Stimulated activated CD4-positive, alpha-beta T cell treated with anti-CD3 and anti-CD28 coated beads, Interleukin-15, amount 100 ng/mL, for 1 hour (primary cell): ENCODE measurements at places on chromosomes 1 and 21.

DNA sequence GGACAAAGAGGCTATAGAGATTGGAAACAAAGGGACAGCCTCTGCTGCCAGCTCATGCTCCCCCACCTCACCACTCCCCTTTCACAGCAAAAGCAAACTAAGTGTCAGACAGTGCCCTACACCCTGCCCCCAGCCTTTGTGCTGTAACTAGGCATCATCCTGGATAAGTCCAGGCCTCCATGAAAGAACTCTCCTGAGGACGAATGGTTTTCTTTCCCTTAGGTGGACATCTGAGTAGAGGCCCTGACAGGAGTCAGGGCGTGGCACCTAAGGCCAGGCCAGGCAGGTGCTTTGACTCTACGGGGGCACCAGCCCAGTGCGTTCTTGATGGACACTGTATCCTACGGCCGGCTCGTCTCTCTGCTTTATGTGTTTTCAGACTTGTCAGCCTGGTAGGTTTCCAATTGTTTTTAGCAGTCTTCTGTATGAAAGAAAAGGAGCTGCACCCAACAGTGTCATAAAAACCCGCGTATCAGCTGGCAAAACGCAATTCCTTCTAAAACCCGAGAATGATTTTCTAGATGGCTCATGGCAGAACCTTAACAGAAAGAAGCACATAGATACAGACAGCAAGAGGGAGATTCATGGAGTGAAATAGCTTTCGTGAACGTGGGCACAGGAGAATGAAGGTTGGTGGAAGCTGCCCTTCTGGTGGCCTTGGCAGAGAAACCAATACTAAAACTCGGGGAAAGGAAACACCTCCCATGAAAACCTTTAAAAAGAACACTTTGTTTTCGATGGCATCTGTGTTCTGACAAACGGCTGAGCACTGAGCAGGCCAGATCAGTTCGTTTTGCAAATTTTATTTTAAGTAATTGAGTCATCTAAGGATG is 51.7 kb upstream of the AJAP1 start:
- no peak for DNase-seq

- peak; percentile 9 for DNase-seq
These were observed 808 bp downstream of the MAP3K21 start for GRCh38 chr1:233328142-233328921.

GRCh38 chr1:228899421-228899956 is 164.2 kb downstream of the RHOU start:
- DNase-seq: no peak

DNA sequence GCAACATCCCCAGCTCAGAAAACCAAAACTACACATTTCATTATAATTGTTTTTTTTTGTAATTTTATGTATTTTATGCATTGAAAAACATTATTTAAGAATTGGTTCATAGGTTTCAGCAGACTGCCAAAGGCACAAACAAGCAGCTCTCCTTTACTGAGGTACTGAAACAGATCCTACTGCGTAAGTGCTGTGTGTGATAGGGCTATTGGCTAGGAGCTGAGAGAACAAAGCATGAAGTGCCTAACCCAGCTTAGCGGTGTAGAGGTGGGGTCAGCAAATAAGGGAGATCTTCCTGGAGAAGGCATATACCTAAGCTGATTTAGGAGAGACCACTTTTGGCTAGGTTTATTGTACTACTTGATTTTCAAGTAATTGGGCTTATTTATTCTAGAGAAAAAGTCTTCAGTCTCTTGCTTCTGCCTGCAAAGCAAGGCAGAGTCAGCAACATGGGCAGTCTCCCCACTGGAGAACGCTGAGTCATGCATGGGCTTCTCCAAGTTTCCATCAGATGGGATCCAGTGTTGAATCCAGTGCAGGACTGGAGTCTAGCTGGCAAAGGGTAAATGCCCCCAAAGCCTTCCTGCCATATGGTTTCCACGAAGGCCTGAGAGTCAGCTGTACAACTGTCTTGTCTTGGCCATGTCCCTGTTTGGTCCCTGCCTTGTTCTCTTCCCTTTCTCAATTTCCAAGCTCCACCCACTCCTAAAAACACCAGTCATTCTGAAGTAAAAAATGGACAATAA is 18.0 kb upstream of the YTHDF2 start:
- DNase-seq: no peak

DNA sequence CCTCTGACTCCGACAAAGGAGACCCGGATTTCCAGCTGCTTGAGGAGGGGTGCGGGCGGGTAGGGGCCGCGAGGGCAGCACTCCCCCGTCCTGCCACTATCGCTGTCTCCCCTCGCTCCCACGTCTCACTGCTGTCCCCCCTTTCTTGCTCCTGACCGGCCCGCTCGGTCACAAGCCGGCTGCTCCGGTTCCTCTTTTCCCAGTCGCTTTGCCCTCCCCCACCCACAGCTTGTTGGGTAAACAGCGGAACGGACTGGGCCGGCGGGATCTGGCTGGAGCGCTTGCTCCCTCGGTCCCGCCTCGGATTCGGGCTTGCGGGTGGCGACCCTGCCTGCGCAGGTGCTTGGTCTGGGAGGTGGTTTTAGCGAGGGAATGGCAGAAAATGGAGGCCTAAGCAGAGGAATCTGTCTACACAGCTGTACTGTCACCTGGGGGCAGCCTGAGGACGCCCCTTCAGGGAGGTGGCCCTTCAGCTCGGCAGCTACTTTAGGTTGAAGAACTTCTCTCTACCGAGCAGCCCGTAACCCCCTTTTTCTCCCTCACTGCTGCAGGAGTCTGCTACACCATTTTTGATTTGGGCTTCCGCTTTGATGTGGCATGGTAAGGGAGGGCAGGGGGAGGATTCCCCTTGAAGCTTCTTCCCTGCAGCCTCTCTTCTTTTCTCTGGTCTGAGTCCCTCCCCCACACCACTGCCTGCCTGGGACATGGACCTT is 645 bp downstream of the ATP6V0B start:
- no peak for DNase-seq

DNA sequence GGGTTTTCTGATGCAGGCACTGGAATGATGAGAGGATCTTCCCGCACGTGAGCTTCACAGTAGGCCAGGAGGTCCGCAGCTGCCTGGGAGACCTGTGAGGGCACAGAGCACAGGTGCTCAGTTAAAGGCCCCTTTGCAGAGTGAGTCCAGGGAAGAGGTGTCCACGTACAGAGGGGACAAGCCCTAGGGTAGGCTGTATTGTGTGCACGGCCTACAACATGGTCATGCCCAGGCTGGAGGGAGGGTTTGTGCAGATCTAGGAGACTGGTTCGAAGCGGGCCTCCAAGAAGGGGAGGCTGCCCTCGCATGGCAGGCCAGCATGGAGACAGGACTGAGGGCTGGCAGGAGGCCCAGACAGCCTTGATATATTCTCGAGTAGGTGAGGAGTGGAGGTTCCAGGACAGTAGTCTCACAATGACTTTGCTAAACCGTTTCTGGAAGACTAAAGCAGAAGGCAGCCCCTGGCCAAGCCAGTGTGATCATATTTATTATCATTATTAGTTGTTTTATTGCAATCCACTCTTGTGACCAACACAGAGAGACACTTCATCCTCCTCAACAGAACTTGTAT is 48.0 kb upstream of the B3GALNT2 start:
- DNase-seq: no peak

DNA sequence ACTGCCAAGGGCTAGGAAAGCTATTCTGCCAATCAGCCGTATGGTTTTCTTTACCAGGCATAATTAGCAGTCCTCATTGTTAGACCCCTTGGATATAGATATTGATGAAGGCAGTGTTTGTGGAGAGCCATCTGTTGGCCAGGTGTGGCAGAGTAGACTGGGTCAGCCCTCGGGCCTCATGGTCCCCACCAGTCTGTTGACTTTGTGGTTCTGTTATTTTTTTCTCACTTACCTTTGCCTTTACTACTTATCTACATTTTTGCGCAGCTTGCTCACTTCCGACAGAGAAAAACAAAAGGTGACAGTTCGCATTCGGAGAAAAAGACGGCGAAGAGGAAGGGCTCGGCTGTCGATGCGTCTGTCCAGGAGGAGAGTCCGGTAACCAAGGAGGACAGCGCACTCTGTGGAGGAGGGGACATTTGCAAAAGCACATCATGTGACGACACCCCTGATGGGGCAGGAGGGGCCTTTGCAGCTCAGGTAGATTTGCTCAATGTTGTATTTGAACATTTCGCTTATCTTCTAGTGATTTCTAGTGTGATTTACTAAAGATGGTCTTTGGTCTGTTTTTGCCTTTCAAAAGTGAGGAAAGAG is 2.3 kb downstream of the PCNT start:
- DNase-seq: no peak

DNA sequence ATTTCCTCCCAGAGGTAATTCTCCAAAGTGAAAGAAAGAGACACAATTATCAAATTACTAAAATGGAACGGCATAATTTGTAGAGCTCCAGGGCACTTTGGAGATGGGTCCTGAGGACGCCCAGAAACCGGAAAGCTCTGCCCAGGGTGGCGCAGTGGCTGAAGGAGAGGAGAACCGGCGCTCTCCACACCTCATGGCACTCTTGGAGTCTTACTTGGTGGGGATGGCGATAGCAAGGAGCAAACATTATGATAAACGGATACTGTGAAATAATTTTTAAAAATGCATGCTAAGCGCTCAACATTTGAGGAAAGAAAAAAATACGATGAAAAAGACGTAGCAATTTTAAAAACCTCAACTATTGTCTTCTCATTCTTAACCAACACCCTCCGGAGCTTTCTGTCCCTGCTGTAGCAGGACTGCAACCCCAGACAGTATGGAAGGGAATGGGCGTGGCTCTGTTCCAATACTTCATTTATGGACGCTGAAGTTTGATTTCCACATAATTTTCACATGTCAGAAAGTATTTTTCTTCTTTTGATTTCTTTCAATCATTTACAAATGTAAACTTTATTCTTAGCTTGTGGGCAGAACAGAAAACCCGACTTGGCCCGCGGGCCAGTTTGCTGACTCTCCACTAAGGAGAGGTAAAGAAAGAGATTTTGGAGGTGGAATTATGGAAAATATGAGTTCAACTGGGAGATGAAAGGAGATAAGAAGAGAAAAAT is 1.1 kb downstream of the S100A11 start:
- DNase-seq: no peak

- DNase-seq: no peak
These were observed 652.9 kb downstream of the ADGRL2 start for GRCh38 chr1:82453511-82454185.

- no peak for DNase-seq
These were observed 786 bp downstream of the RPL5 start for GRCh38 chr1:92832537-92833114.

- no peak for DNase-seq
These were observed 190.1 kb downstream of the HIVEP3 start for GRCh38 chr1:41728403-41729202.

- DNase-seq: no peak
These were observed 64.1 kb downstream of the TMCO4 start for GRCh38 chr1:19735440-19736127.

GRCh38 chr1:203036135-203036534 is 9.8 kb downstream of the PPFIA4 start:
- DNase-seq: no peak

DNA sequence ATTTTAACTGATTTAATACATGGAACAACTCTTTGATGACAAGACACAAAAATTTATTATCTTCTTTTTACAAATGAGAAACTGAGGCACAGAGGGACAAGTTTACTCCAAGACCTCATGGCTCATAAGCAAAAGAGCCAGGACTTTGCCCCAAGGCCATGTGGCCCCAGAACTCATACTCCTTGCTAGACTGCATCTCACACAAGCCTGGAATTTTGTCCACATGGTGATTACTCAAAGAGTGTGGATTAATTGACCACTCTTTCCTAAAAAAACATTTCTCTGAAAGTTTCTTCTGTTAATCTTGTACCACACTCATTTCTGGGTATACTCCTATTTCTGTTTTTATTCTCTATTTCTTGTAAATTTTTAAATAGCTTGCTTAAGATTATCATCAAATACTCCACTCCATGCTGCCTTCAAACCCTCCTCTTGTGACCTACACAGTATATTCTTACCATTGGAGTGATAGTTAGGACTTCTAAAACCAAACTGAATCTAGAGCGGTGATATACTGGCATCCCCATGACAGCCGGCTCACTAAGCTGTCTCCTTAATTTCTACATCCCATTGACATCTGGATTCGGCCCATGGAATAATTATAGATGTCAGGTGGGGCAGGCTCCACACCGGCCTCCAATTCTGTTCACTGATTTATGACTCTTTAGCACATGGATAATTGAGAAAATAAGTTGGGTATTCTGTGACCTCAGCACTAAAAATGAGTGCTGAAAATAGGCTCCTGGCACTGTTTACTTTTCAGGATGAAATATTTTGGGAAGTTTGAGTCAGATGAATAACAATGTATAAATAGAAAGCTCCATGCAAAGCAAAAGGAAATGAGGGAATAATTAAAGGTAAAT is 16.1 kb downstream of the RGS4 start:
- DNase-seq: no peak

- DNase-seq: no peak
These were observed 1.1 kb downstream of the RNF187 start for GRCh38 chr1:228488125-228488817.

- no peak for DNase-seq
These were observed 813 bp upstream of the SFT2D2 start for GRCh38 chr1:168224991-168225390.

DNA sequence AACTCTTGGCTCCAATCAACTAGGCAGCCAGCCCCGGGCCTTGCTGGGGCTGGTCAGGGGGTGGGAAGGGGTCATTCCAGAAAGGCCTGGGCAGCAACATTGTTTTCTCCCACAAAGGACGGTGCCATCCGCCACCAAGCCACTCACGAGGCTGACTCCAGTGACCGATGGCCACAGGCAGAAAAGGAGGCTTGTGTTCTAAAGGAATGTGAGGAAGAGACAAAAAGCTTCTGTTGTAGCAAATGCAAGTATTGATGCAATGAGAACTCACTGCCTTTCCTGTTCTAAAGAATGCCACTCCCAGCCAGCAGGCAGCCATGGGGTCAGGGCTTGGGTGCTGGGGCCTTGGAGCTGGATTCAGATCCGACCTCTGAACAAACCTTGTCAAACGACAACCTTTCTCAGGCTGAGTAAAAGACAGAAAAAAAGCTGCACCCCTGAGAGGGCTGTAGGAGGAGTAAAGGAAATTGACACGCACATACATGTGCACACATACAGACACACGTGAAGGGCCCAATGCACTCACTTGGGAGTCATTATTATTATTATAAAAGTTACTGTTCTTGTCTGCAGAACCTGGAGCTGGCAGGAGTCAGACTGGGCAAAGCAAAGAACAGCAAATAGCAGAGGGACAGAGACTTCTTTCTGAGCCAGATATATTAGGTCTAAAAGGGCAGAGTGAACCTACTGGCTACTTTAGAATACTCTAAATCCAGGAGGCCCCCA is 13.9 kb upstream of the PRMT2 start:
- DNase-seq: no peak

DNA sequence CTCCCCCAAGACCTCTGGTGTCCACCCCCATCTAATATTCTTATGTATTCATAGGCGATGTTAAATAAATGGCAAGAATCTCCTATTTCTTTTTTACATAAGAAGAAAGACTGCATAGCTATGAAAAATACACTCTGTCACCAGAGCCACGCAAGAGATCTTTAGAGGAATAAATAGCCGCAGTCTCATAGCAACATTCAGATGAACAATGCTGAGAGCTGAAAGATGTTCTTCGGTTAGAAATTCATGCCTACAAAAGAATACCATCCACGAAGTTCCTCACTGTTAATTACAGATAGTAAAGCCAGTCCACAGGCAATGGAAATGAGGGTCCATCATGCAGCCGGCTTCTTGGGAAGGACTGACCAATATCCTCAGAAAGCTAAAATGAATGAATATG is 76.0 kb upstream of the SOD1 start:
- no peak for DNase-seq

- DNase-seq: no peak
These were observed 6.8 kb upstream of the PEAR1 start for GRCh38 chr1:156886583-156887281.
